Hematopoietic multipotent progenitor cell treated with erythropoietin and hydrocortisone succinate and interleukin-3 and kit ligand, for 17 days (in vitro differentiated cells): ENCODE measurements at places on chromosomes 3 and 15.

- no peak for DNase-seq
Measured at GRCh38 chr3:46202535-46202934, 5.6 kb downstream of the CCR1 start.

DNA sequence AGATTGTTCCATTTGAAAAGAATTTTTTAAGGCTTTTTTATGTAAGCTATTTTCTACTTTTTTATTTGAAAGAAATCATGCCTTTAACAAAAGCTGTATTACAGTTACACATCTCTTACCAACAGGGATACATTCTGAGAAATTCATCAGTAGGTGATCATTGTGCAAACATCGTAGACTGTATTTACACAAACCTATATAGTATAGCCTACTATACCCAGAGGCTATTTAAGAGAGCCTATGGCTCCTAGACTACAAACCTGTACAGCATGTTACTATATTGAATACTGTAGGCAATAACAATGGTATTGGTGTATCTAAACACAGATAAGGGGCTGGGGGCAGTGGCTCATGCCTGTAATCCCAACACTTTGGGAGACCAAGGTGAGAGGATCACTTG lies 43.1 kb downstream of the PEAK1 start:
- DNase-seq = no peak

DNA sequence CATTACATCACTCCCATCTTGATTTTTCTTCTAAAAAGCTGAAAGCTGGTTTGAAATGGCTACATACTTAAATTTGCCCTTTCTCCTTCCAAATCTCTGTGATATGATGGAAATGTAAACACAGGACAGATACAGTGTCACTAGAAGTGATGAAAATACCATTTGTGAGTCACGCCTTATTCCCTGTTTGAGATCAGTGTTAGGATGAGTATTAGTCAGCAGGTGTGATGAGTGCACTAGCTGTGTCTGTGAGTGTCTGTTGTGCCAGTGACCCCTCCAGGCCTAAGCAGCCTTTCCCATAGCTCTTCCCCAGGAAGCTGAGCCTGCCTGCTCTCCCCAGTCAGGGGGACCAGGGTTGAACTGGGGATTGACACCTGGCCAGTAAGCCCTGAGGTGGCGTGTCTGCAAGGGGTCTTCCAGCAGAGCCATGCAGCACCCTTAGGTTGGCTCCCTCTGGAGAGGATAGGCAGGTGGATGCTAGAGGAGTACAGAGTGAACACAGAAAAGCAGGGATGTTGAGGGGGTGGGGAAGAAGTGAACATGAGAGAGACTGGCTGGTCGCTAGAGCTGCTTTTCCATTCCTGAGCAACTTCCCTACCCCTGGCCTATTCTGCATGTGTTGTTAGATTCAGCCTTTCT lies 92.0 kb downstream of the PDE8A start:
- DNase-seq = no peak

DNA sequence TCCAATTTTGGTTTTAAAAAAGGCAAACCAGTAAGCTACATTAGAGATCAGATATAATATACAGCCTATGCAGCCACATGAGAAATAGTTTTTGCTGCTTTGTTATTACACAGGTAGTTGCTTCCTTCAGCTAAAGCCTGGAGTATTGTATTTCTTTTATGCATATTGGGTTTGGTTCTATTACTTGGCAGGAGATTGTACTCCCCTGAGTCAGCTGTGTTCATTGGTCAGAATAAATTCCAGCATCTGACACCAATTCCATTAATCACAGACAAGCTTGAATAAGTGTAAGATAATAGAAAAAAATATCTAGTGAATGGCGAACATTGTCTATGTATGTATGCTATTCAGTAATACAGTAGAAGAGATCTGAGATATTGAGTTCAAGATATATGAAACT lies 26.1 kb upstream of the ZCWPW2 start:
- DNase-seq = no peak

DNA sequence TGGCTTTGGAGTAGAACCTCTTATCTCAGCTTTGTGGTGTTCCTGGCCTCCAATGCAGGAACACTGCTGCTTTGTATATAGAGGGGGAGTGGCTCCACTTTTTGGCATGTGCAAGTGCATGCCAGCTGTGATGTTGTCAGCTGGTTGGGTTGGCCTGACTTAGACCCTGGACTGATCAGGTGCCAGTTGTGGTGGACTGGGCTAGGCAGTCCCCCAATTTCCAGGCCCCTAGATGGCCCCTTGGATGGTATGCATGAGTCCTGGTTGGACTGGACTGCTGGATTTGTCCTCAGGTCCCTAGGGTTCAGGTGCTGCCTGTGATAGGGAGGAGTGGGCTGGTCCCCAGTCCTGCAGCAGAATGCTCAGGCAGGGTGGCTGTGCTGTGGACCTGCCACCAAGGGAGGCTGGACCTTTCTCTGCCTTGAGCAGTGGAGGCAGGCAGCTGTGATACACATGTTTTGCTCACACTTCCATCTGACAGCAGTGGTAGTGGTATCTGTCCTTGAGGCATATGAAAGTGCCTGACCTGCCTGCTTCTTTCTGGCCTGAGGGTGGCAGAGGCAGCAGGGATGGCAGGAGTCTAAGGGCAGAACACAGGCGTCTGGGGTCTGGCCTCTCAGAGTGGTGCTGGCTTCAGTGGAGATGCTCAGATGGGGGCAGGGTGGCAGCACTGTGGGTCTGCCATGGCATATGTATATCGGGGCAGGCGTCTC lies 74.8 kb downstream of the STXBP5L start:
- no peak for DNase-seq

DNA sequence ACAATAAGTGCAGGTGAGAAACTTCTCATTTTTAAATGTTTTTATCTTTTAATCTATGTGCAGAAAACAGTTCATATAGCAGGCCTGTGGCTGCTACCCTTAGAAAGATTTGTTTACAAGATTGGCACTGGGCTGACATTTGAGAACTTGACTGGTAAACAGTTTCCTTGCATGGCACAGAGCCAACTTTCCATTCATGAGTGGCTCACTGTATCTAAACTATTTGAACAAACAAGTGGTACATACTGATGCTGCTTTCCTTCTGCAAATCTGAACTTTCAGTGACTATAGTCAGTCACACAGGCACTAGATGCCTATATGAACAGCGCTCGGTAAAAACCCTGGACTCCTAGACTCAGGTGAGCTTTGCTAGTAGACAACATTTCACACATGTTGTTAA lies 6.3 kb upstream of the GTPBP8 start:
- DNase-seq = peak; percentile 72

DNA sequence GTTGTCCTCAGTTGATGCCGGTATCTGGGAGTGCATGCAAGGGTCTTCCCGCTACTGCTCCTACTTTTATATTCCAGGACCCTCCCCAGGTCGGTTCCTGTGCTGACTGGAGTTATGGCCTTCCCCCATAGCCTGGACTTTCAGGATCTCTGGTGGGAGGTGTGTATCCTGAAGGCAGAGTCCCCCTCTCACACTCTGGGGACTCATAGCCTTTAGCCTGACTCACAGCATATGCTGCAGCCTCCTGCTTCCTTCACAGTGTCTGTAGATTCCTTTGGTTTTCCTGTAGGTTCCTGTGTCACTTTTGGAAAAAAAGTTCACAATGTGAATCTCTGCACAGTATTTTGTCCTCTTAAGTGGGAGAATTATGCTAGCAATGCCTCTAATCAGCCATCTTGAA lies 180.6 kb upstream of the RBMS3 start:
- DNase-seq = no peak

DNA sequence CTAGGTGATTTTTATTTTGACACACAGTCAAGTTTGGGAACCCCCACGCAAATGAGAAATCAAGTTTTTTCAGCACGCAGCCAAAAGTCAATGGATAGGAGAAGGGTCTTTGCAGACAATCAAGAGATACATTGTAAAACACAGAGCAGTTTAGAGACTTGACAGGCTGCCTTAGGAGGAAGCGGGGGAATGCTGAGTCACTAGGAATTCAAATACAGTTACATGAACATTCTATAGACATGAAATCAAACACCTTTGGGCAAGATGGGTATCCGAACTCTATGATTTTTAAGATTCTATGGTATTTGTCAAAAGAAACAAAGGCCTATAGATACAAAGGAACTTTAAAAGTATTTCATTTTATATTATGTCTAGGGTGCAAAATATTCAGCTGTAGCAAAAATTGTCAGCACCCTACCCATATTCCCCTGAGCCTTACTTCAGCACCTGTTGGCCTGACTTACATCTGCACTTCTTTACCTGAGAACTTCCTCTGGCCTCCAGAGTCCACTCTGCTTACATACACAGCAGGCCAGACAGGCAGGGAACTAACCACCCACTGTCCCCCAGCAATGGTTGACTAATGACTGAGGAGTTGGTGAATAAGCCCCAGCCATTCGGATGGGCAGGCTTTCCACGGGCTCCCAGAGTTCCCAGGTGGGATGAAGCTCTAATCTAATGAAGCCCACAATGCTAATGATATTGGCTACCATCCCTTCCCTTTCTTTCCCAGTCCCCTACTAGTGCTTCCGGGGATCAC lies 289.3 kb upstream of the RORA start:
- no peak for DNase-seq

DNA sequence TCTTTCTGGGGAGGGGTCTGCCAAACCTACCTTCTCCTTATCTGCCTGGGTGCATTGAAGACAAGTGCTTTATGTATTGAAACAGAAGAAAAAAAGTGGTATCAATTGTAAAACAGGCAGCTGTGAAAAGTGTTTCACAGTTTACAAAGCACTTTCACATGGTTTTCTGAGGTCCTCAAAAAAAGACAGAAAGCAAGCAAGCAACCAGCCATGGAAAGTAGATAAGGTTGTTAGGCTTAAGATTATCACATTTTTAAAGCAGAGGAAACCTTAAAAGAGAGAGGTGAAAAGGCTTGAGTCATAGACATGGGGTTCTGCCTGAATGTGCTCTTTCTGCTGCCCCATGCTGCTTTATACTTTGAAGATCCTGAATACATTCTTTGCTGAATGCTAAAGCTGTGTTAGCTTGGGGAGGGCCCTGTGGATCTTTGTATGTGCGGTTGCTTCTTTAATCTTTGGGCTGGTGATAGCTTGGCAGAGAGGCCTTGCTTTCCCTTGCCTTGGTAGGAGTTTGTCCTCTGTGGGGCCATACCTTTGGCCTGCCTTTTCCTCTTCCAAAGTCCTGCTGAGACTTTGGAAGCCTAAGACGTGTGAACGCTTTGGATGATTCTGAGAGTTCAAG lies 2.6 kb downstream of the SMAD3 start:
- DNase-seq = no peak

DNA sequence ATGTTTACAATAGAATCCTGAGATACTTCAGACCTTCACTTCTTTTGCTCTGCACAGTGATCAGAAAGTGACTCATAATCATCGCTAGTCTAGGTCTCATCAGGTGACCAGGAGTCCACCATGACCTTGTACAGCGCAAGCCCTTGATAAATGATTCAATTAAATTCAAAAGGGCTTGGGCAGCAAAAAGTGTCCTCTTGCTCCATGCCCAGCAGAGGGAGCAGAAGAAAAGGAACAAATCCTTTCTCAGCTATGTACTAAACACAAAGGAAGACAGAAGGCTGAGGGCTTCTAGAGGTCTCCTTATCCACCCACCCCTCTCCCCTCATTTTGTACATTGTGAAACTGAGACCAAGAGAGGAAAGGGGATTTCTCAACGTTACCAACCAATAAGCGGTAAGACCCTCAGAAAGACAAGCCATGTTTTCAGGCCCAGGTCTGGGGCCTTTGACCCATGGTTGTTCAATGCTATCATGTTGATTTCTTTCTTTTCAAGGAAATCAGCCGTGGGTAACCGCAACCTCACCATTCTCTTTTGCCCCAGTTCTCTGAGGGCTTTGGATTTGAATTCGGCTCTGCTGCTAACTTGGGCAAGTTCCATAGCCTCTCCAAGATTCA lies 74.8 kb downstream of the AQP9 start:
- DNase-seq = no peak

- DNase-seq = no peak
Measured at GRCh38 chr3:10434144-10434937, 71.0 kb downstream of the ATP2B2 start.

- no peak for DNase-seq
Measured at GRCh38 chr15:85142312-85142711, 160.7 kb downstream of the PDE8A start.

DNA sequence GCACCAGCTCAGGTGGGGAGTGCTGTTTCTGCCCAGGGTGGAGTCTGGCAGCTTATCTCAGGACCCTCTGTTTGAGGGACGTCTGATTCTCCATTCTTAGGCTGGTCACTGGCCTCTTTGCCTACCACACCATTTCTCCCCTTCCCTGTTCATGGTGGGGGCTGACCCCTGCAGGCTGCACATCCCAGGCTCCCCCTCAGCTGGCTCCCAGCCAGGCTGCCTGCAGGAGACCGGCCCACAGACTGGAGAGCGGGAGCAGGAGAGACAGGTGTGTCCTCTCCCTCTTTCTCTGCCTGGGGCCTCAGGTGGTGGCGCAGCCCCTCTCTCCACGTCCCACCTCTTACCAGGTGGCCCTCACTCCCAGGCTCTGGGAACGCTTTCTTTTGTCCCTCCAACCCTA lies 60.8 kb downstream of the RAB11A start:
- no peak for DNase-seq

GRCh38 chr15:74502301-74502700 lies 38.7 kb upstream of the ARID3B start:
- no peak for DNase-seq

GRCh38 chr15:99895956-99896311 lies 162.7 kb upstream of the LYSMD4 start:
- DNase-seq = no peak

DNA sequence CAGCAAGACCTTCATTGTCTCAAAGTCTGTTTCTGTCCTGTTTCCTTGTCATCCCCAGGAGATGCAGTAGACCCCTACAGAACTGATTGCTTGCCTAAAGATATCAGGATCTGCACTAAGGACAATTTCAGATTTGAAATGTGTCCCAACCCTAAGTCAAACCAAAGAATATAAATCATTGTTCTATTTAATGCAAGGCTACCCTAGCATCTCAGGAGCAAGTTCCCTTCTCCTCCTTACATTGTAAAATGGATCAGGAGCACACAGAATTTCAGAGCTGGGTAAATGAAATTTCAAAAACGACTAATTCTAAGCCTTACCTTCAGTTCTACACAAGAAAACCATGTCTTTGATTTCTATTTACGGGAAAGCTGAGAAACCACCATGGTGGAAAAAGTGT lies 360.9 kb upstream of the KCNH8 start:
- no peak for DNase-seq

DNA sequence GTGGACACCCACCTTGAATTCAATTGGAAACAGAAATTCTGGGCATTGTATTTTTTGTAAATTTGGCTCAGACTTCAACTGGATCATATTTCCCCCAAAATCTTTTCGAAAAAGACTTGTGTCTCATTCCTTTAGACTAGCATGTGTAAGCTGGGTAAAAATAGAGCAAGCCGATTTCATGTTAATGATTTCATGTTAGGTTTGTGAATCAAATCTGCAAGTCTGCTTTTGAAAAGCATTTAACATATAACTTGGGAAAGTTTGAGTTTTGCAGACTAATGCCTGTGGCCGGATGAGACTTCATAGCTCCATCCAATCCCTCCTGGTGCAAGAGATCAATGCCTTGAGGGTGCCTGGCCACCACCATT lies 64.5 kb downstream of the FLNB start:
- DNase-seq = no peak

- DNase-seq = no peak
Measured at GRCh38 chr3:187798531-187799530, 53.6 kb upstream of the BCL6 start.

GRCh38 chr3:42043099-42043813 lies 47.9 kb upstream of the TRAK1 start:
- DNase-seq = no peak

- no peak for DNase-seq
Measured at GRCh38 chr3:134299185-134299887, 48.7 kb upstream of the RYK start.

- DNase-seq = no peak
Measured at GRCh38 chr3:177596248-177596815, 399.1 kb upstream of the TBL1XR1 start.
